H1 (cell line): ENCODE measurements at places on chromosomes 7 and 10. TPM values are rescaled to one million over a fixed set of nuclear protein-coding genes. Genes with fewer than 3 reads are reported as not detected.

NKX1-2 gene
- total RNA-seq = 33.9 and 34.9 TPM in 2 replicates

ACSM6 gene
- total RNA-seq = 0.27 TPM in 1 of 2 replicates, not detected in the other

LRRC18 gene
- not detected in 2 replicates for total RNA-seq

PNLIPRP1 gene
- not detected in 2 replicates for total RNA-seq

ACHE gene
- total RNA-seq = 4.3 and 4.8 TPM in 2 replicates

DNA sequence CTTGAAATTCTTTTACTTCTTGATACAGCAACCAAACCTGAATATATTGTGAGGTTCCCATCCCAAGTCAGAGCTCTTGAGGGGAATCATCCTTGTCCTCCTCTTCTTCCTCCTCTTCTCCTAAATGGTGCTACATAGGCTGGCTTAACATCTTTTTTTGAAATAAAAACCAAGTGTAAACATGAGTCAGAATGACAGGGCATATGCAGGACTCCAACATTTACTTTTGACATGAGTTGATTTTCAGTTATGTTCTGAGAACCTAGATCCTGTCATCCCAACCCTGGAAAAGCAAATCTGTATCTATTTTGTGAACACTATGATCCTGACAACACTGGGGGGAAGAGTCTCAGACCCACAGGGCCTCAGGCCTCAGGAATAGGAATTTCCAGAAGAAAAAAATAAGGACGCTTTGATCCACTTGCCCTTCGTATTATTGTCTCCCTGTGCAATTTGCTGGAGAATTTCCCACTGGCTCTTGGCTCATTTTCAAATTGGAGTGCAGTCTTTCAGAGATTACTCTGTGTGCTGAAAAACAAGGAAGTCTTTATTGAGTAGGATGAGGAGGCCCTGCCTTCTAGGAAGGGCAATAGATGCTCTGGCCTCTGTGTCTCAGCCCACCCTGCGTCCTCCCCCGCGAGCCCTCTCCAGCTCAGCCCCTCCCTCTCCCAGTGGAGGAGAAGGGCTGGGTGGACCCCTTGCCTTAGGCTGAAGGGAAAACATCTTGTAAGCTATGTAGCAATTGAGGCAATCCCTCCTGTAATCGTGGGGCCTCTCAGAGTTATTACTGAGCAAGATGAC is 121.6 kb downstream of the CREB5 start:
- DNase-seq = no peak

DNA sequence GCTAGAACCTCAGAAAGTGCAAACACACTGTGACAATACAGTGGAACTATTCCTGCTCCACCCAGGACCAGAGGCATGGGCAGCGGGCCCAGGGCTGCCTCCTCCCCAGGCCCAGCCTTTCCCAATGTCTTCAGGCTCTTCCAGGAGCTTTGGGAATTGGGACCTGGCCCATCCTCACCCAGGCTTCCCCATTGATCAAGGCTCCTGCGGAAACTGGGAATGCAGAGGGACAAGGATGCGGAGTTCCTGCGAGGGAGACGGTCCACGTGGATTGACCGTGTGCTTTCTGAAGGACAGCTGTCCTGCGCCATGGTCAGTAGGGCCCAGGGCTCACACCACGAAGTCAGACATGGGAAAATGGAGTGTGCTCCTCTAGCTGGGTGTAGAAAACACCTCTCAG is 56.6 kb downstream of the CSGALNACT2 start:
- peak; percentile 39 for DNase-seq

- no peak for DNase-seq
These were observed 395 bp upstream of the ZNF25 start for GRCh38 chr10:37976880-37977203.

- DNase-seq = no peak
These were observed 2.8 kb downstream of the EEPD1 start for GRCh38 chr7:36155811-36156361.

DNA sequence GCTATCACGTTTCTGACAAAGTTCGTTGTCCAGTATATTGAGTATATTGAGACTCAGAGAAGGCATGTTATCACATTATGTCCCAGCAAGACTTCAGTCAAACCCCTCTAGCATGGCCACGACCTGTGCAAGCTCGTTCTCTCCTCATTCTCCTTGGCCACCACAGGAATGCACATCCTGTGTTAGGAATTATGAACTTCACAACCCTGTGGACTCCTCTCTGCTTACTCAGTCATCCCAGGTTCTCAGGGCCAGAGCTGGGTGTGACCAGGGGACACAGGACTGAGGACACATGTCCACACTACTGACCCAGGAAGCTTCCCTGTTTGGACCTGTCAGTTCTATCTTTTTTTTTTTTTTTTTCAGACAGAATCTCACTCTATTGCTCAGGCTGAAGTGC is 4.4 kb downstream of the SH2D4B start:
- peak; percentile 14 for DNase-seq

- no peak for DNase-seq
These were observed 72.6 kb upstream of the NFKB2 start for GRCh38 chr10:102322914-102323313.

DNA sequence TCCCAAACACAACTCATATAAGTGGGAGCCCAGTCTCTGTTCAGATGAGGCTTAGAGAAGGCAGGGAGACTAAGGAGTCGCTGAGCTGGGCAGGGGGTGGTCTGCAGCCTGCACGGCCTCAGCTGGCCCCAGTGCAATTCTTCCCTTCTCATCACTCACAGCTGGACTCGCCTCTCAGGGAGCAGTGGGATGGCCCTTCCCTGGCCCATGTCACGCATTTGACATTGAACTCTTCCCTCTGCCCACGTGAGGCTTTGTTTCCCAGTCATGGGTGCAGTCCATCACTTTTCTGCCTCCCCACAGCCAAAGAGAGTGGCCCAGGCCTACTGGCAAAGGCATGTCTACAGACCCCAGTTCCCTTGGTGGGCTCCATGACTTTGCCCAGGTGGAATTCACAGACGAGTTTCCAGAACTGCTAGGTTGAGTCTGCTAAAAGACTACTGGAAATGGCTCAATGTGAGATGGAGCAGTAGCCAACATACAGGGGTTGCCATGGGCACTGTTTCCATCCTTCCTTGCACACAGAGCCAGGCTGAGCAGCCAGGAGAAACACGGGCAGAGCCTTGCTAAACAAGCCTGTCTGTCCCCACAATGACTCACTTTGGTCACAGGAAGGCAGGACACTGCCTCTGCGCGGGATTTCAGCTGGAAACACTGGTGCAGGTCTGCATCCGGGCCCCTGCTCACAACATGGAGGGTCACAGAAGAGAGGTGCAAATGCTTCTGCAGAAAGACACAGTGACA is 90.1 kb downstream of the OAT start:
- no peak for DNase-seq

DNA sequence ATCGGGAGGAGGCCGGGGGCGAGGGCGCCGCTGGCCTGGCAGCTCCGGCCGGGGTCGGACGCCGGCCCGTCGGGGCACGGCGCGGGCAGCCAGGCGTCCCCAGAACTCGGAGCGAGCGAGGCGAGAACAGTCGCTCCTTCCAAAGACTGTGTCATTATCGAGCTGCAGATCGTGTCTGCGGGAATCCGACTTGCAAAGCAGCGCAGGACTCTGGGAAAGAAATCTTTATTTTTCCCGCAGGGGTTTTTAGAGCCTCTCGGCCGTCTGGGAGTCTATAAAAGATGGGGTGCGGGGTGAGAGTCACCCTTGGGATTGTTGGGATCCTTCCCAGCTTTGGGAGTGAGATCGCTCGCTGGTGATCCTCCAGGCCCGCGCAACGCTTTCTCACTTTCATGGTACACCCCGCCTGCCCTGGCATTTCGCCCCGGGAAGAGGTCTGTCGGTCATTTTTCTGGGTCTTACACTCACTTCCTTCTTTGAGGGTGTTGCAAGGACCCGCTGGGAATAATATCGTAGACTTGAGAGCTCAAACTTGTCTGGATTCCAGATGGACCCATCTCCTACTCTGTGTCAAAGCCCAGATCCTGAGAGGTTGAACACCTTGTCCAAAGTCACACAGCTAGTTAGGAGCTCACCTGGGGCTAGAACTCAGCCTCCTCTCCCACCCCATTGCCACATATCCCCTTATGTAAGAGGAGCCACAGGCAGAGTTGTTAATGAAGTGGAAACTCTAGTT is 1.0 kb downstream of the UBTD1 start:
- DNase-seq = no peak

GRCh38 chr7:135522509-135522908 is 12.6 kb upstream of the CNOT4 start:
- DNase-seq = no peak
